ENCODE measurements at places on chromosomes 12 and 14.

DNA sequence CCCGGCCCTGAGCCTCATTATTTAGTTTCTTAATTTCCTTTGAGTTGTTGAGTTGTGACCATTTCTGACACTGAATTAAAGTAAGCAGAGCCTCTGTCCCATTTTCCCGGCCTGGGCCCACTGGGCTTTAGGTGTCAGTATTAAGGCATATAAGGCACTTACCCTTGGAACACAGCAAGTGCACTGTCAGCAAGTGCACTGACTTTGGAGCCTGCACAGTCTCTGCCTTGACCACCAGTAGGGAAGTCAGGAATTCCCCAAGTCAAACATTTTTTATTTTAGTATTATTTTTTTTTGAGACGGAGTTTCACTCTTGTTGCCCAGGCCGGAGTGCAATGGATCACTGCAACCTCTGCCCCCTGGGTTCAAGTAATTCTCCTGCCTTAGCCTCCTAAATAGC lies 56.6 kb downstream of the MAX start:
- DNase-seq: no peak

DNA sequence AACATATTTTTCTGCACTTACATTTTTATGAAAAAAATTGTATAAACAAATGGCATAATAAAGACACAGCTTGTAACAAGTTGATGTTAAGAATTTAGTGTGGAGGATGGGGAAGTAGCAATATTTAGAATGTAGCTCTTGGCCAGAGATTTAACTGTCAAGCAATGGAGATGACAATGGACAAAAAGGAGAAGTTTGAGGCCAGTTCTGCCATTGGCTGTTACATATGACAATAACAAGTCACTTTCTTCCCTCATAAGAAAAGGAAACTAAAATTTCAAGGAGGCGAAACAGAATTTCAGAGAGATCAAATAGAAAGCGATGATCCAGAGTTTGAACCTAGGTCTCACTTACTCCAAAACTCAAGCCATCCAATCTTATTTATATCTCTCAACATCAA lies 122.8 kb upstream of the CCDC175 start:
- DNase-seq: no peak

GRCh38 chr14:104201063-104201462 lies 62.7 kb downstream of the KIF26A start:
- no peak for DNase-seq

DNA sequence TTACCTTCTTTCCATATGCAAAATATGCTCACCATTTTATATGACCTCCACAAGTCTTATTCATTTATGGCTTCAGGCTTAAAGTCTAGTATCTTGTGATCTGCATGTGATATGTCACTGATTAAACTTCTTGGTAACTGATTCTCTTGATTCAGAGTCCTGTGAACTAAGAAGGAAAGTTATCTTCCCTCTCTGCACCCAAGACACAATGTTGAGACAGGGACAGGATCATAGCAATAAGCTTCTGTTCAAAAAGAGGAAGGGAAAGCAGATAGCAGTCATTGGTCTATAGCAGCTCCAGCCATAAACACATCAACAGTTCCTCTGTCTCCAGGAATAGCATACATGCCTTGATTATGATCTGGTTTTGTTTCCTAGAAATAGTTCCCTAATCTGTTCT lies 103.1 kb downstream of the UNC79 start:
- no peak for DNase-seq

- DNase-seq: no peak
Observed at GRCh38 chr12:87227162-87227561, 802.0 kb downstream of the C12orf50 start.

DNA sequence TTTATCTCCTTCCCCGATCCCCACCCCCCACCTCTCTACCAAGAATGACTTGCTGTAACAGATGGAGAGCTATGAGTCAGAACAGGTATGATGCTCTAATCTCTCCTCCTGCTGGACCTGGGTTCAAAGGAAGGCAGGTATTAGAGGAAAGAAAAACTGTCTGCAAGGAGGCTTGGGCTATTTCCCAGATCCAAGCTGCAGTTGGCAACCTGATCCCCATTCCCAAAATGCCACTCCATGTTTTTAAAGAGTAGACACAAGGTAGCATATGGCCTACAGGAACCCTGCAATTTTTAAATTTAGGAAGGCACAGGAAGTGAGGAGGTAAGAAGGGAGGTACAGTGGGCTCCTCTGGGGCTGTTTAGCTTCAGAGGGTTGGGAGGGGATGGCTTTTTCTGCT lies 33.0 kb downstream of the SRRM4 start:
- DNase-seq: no peak

Measured in iPS-NIHi11 (cell line).